ENCODE measurements at places on chromosomes 13 and 19. TPM values are rescaled to one million over a fixed set of nuclear protein-coding genes. Genes with fewer than 3 reads are reported as not detected.
A peak's percentile ranks its signal among the peaks of the same experiment; 100 is the strongest.

DNA sequence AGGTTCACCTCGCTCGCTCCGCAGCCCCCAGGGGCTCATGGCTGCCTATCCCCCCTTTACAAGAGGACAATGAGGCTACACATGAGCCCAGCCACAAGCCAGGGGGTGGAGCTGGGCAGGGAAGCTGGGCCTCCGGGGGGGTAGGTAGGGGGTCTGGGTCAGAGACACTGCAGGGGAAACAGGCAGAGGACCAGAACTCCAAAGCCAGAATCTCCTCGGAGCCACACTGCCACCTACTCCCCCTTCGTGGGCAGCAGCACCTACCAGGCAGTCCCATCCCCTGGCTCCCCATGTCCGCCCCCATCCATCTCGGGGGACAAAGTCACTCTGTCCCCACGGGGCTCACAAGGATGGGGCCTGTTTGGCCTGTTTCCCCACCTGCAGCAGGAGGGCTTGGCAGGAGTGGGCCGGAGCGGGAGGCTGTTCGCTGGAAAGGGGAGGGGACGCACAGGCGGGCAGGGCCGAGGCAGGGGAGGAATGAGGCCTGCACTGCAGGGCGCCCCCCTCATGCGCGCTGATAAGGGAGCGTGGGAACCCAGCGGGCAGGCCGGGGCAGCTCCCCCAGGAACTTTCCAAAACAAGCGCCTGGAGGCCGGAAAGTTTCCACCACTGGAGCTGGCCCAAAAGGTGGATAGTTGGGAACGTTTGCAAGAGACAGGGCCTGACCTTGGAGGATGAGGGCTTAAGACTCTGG lies 545 bp upstream of the ISYNA1 start:
- no peaks in the 10 kb centered on the region for H3K27me3 ChIP-seq
- peak overlapping the region; percentile 90 for H3K27ac ChIP-seq
- peaks cover 43% of the 10 kb centered on the region for H3K4me1 ChIP-seq
- DNase-seq = no peak
- H3K36me3 ChIP-seq = peaks cover 2% of the 10 kb centered on the region
- peak overlapping the region; percentile 75 for H3K4me3 ChIP-seq

DNA sequence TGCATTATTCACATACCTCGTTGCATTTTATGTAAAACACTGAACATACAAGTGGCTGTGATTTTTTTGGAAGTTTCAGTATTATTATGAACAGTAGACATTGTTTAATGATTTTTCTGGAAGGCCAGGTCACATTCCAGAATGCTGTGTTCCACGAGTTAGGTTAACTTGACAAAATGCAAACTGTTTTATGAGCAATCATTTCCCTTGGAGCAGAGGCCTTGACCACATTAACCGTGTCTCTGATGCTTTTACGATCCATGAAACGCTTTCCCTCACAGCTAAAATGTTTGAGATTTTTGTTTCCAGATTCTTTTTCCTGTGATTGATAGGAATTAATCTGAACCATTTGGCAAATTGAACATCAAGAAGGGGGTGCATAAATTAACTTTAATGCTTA lies 57.8 kb downstream of the MBNL2 start:
- DNase-seq = no peak
- peak overlapping the region; percentile 96 for H3K27ac ChIP-seq
- H3K36me3 ChIP-seq = peaks cover 5% of the 10 kb centered on the region

DNA sequence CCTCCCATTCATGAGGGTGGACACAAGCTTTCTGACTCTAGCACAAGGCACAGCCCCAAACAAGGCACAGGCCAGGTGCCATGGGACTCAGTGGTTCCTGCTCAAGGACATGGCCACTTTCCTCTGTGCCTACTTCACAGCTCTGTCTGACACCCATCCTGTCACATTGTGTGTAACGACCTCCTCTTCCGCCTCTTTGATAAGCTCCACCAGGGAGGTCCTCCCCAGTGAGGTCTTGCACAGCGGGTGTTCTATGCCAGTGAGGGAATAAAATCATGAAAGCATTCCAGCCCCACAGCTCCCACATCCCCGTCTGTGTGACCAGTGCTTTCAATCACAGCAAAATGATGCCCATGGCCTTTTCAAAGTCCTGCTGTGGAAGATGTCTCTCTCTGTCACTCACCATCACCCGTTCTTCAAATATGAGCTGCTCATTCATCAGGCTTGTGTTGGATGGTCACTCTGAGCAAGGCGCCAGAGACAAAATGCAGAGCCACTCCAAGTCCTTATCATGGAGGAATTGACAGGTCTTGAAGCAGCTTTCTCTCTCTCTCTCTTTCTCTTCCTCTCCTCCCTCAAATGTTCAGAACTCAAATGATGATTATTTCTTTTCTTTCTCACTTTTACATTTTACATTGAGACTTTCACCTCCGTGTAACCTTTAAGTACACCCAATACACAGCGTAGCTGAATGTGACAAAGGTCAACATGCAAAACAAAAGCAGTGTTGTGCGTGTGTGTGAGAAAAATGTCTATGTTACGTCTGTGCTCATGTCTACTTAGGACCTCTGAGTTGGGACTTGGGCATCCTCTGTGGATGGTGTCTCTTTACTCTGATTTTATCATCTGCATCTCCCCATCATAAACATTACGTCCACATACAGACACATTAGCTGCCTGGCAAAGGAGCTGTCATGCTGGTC lies 8.0 kb upstream of the SPATA13 start:
- H3K27ac ChIP-seq = no peak overlapping the region
- H3K27me3 ChIP-seq = no peaks in the 10 kb centered on the region
- H3K36me3 ChIP-seq = no peaks in the 10 kb centered on the region
- H3K4me3 ChIP-seq = no peak overlapping the region

DNA sequence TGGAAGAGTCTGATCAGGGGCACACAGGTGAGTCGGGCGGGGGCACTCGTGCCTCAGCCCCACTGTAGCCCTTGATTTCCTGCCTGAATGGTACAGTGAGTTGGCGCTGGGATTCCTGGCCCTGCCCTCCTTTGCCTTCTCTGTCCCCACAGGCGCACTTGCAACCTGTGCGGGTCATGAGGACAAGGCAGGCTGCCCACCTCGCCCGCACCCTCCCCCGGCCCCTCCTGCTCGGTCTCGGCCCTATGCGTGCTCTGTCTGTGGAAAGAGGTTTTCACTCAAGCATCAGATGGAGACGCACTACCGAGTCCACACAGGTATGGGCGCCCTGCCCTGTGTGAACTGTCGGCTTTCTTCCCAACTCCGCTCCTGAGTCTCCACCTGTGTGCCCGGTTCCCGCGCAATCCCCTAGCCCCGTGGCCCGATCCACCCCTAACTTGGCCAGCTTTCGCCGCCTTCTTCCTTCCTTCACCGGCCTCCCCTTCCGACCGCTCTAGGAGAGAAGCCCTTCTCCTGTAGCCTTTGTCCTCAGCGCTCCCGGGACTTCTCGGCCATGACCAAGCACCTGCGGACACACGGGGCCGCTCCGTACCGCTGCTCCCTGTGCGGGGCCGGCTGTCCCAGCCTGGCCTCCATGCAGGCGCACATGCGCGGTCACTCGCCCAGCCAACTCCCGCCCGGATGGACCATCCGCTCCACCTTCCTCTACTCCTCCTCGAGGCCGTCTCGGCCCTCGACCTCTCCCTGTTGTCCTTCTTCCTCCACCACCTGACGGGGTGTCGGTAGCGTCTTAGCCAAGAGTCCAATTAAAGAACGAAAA lies 1.6 kb upstream of the KMT2B start:
- H3K27me3 ChIP-seq = no peaks in the 10 kb centered on the region
- H3K36me3 ChIP-seq = peaks cover 2% of the 10 kb centered on the region
- H3K27ac ChIP-seq = peak overlapping the region; percentile 97
- H3K4me1 ChIP-seq = peaks cover 29% of the 10 kb centered on the region

- peaks cover 82% of the 10 kb centered on the region for H3K4me1 ChIP-seq
- no peaks in the 10 kb centered on the region for H3K27me3 ChIP-seq
- H3K36me3 ChIP-seq = peaks cover 25% of the 10 kb centered on the region
- no peak overlapping the region for H3K4me3 ChIP-seq
- peak overlapping the region; percentile 98 for H3K27ac ChIP-seq
- DNase-seq = no peak
These were observed 131.8 kb downstream of the STARD13 start for GRCh38 chr13:33153421-33154404.

DNA sequence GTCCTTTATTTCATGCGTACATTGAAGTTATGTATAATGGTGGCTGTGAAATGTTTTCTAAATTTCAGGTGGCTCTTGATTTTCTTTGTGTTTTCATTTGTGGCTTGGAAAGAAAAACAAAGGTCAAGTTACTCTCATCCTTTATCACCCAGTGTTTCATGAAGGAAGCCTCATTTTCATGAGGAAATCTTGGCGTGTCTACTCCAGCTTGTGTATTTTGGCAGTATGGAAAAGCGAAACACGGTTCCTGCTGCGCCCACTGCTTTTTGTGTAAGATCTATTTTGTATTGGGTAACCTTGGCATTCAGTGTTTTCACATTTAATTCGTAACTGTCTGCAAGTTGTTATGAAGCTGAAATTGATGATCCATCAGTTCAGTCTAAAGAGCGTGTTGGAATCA lies 147.0 kb upstream of the RNF113B start:
- peaks cover 72% of the 10 kb centered on the region for H3K4me1 ChIP-seq
- H3K4me3 ChIP-seq = no peak overlapping the region
- no peak for DNase-seq
- no peaks in the 10 kb centered on the region for H3K27me3 ChIP-seq
- H3K36me3 ChIP-seq = peaks cover 2% of the 10 kb centered on the region

DNA sequence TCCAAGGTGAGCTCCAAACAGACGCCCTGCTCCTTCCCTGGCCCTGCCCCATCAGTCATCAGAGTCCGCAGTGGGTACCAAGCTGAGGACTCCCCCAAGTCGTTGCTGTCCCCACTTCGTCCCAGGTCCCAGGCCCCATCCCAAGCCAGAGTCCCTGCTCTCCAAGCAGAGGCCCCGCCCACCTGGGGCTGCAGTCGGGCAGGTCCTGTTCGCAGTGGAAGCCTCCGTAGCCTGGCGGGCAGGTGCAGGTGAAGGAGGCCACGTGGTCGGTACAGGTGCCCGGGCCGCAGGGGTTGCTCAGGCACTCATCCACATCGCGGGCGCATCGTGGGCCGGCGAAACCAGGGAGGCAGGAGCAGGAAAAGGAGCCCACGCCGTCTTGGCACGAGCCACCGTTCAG lies 19.4 kb downstream of the NOTCH3 start:
- peak overlapping the region; percentile 5 for H3K27ac ChIP-seq
- no peak for DNase-seq
- no peaks in the 10 kb centered on the region for H3K27me3 ChIP-seq

- H3K4me3 ChIP-seq = no peak overlapping the region
- no peaks in the 10 kb centered on the region for H3K27me3 ChIP-seq
- H3K36me3 ChIP-seq = no peaks in the 10 kb centered on the region
These were observed 5.7 kb downstream of the ANKRD27 start for GRCh38 chr19:32669310-32669709.

- no peaks in the 10 kb centered on the region for H3K27me3 ChIP-seq
- H3K27ac ChIP-seq = no peak overlapping the region
- peaks cover 3% of the 10 kb centered on the region for H3K36me3 ChIP-seq
- peaks cover 27% of the 10 kb centered on the region for H3K4me1 ChIP-seq
- DNase-seq = no peak
These were observed 71.7 kb upstream of the CSNK1A1L start for GRCh38 chr13:37177125-37177524.

- DNase-seq = no peak
- H3K27ac ChIP-seq = no peak overlapping the region
- H3K27me3 ChIP-seq = no peaks in the 10 kb centered on the region
- H3K36me3 ChIP-seq = peaks cover 5% of the 10 kb centered on the region
- no peaks in the 10 kb centered on the region for H3K4me1 ChIP-seq
These were observed 37.1 kb downstream of the ZNF146 start for GRCh38 chr19:36252047-36252446.

DNA sequence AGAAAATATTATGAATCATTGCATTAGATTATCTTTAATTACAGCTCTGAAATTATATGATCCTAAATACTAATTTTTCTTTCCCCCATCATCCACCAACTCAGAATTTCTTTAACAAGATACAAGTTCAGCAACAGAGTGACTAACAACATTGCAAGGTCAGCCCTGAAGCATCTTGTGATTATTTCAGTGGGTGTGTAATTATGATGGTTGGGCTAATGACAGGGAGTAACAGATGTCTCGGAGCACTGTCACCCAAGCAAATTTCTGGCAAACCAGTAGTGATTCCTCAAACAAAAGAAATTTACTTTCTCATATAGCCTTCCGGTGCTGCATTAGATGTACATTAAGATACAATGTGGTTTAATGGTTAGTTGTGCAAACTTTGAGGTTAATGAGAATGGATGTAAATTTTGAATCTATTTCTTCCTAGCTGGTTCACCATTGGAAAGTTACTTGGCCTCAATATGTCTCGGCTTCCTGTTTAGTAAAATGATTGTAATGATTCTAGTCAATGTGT lies 238.9 kb downstream of the ITGBL1 start:
- H3K4me1 ChIP-seq = peaks cover 24% of the 10 kb centered on the region
- H3K27ac ChIP-seq = no peak overlapping the region
- no peak for DNase-seq
- no peak overlapping the region for H3K4me3 ChIP-seq
- no peaks in the 10 kb centered on the region for H3K27me3 ChIP-seq

DNA sequence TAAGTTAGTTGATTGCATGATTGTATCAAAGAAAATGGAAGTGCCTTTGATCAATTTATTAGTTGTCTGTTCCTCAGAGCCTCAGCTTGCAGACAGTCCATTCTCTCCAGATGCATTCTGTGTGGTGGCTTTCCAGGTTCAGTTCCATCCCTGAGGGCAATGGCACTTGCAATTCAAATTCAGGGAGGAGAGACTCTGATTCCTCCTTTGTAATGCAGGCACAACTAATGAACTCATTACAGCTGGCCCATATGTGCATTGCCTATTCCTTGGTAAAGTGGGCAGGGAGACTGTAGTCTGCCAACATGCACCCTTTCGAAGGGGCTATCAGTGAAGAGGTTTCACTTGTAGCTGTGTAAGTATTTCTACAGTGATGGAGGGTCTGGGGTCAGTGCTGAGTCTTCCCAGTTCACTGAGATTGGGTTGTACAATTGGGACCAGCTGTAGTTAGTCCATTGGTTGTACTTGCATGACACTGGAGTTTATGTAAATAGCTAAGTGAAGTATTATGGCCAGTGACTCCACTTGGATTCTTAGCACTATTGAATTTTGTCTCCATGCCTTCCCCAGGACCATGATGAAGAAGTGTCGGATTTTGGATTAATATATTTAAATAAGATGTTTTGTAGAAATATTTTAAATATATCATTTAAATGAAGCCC lies 401.7 kb downstream of the GPC6 start:
- H3K27me3 ChIP-seq = no peaks in the 10 kb centered on the region
- H3K4me3 ChIP-seq = no peak overlapping the region
- H3K27ac ChIP-seq = no peak overlapping the region
- DNase-seq = no peak

Gene GRK1
- total RNA-seq = not detected

Gene ACP5
- 0.45 TPM for total RNA-seq

Gene IGFL1
- total RNA-seq = 2.9 TPM

Gene SBK2
- total RNA-seq = not detected
